ENCODE measurements at places on chromosomes 5 and 9.
A peak's percentile ranks its signal among the peaks of the same experiment; 100 is the strongest.

GRCh38 chr9:37944671-37945481 is 40.9 kb upstream of the SLC25A51 start:
- DNase-seq = peak; percentile 78

GRCh38 chr9:114588651-114589526 is 1.3 kb downstream of the ATP6V1G1 start:
- no peak for DNase-seq

DNA sequence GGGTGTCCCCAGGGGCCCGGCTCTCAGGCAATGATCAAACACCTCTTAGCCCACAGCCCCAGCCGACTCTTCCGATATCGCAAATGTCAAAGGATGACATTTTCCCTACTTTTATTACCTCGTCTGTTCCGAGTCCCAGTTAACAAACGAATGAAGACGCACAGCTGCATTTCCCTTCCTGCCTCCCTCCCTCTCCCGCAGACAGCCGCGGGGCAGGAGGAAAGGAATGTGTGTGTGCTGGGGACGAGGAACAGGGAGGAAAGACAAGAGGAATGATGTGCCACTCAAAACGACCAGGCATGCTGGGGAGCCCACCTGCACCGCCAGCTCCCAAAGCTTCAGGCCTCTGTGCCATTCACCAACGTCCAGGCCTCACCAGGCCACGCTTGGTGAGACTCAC is 125.9 kb upstream of the SARDH start:
- no peak for DNase-seq

GRCh38 chr5:94908889-94909480 is 290.5 kb downstream of the SLF1 start:
- DNase-seq = peak; percentile 56

DNA sequence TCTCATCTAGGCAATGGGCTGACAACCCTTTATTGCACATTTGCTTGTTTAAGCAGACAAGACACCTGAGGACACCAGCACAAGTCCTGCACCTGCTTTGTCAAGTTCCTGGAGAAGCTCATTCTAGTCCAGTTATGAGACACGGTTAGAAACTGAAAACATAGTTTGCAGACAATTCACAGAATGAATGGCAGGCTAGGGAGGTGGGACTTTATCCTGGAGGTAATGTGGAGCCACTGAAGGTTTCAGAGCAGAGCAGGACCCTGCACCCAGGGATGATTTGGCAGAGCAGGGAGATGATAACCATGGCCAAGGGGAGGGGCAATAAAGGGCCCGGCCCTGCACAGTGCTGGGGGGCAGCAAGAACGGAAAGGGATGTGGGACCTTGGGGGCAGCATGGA is 50.7 kb upstream of the SLC25A51 start:
- no peak for DNase-seq

- DNase-seq = peak; percentile 36
Measured at GRCh38 chr5:108481355-108481931, 99.5 kb upstream of the FBXL17 start.

GRCh38 chr5:143393524-143393923 is 10.0 kb downstream of the NR3C1 start:
- no peak for DNase-seq

DNA sequence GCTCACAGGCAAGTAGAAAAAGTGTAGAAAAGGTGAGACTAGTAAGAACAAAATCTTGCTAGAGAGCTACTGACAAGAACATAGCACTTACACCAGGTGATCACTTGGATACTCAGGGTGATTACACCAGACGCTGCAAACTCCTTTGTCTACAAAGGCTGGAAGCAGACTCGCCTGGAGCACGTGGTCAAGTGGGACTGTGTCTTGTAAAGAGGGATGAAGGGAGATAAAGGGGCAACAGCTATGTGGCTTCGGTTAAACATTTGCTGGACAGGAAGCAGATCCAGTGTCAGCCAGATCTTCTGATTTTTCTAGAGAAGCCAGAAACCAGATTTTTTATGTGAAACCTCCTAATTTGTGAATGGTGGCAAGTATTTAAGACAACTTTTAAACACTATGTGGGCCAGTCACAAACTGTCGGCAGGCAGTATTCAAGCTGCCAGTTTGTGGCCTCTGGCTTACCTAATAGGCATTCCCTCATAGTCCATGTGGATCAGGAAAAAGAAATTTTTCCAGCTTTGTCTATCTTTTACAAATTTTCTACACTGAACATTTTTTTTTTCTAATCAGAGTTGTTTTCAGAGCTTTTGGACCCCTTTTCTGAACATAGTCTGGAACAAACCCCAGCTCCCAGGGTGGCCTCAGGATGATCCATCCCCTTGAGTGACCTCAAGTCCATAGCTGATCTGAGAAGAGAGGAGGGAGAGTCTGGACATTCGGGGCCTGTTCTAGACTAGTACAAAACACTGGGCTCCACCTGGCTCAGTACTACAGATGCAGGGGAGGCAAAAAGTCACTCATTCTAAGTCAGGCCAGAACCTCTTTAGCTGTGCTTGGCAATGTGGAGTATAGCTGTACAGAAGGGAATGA is 262.9 kb downstream of the ARRDC3 start:
- no peak for DNase-seq

DNA sequence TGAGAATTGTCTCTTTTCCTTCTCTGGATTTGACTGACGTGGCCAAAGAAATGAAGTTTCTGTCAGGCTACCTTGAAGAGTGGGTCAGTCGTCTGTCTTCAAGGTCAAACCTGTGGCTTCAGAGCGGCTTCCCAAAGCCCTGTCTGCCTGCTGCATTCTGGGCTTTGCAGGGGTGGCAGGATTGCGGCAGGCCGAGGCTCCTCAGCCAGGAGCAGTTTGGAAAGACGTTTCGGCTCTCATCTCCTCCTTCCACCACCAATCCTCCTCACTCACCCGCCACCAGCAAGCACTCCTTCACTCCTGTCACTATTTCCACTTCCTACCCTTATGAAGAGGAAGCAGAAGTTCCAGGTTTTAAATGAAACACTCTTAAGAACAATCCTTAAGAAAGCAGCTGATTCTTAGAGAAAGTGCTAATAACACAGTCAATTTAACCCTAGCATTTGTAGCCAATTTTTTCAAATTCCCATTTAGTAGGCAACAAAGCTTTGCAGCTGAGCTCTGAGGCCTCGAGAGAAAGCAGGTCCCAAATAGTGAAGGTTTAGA is 351.7 kb downstream of the ZNF608 start:
- DNase-seq = no peak

GRCh38 chr9:13911473-13911872 is 402.5 kb downstream of the NFIB start:
- DNase-seq = no peak

- DNase-seq = no peak
Measured at GRCh38 chr9:35835766-35836165, 6.7 kb downstream of the TMEM8B start.

- DNase-seq = no peak
Measured at GRCh38 chr9:89617978-89618377, 13.2 kb downstream of the GADD45G start.

- DNase-seq = no peak
Measured at GRCh38 chr9:2271426-2271825, 256.3 kb downstream of the SMARCA2 start.

DNA sequence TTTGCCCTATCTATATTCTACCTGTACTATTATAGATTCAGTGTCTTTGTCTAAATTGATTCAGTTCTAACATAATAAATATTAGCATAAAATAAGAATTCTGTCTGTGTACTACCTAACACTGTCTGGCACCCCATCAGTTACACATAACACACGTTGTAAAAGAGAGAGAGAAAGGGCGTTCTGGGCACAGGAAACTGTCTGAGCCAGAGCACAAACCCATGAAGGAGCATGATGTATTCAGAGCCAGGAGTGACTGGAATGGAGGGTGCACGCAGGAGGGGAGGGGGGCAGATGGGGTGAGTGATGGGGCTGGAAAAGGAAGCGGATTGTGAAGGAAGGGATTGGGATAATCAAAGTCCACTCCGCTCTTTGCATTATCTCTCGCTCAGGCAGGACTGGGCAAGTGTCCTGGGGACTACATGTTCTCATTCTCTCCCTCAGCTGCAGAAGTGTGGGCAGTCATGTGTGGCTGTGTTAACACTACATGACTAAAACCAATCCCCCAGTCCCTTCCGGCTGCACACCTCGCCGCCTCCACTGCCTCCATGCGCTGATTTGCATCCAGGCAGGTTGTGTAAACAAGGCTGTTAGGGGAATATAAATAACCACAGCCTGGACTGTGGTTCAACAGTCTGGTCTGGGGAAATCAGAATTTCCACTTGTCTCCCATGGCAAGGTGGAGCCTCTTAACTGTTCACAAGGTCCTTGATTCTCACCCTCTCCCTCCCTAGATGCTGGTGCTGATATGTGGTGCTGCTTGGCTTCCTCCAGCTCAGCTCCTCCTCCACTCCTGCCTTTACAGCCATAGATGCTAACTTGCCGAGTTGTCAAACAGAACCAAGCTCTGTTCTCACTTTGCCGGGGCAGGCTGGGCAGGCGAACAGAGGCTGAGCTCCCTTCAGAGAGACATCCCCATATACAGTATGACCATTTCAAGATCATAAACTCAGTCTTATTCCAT is 367.5 kb upstream of the BRINP1 start:
- no peak for DNase-seq

DNA sequence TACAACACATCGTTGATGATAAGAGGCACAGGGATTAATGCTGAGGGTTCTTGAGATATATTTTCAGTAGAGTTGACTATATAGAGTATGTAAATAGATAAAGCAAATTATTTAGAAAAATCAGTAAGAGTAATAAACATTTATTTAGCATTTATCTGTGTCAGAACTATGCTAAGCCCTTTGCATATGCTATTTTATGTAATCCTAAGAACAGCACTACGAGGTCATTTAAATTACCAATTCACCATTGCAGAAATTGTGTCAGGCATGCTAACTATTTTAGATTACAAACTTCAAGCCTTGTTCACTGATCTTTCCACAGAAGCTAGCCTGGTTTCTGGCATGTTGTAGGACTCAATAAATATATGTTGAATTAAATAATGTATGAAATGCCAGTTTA is 20.4 kb upstream of the REEP2 start:
- DNase-seq = no peak

DNA sequence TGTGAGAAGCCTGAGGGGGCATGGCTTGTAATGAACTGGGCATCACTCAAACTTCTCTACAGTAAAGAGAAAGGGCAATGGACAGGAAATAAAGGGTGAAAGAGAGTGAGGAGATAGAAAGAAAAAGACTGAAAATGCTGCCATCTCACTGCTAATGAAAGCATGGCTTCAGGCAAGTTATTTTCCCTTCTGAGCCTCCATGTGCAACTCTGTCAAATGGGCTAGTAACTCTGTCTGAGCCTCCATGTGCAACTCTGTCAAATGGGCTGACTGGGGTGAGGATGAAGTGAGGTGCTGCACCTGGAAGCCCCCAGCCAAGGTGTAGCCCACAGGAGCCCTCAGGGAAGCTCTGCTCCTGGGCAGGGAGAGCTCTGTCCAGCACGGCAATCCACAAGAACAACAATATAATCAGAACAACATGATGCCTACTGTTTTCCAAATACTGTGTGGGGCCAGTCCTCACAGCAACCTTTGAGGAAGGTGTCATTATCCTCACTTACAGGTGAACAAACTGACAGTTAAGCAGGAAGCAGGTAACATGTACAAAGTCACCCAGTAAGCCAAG is 73.8 kb upstream of the XPA start:
- DNase-seq = no peak

- DNase-seq = no peak
Measured at GRCh38 chr5:76209297-76209696, 126.1 kb downstream of the SV2C start.

DNA sequence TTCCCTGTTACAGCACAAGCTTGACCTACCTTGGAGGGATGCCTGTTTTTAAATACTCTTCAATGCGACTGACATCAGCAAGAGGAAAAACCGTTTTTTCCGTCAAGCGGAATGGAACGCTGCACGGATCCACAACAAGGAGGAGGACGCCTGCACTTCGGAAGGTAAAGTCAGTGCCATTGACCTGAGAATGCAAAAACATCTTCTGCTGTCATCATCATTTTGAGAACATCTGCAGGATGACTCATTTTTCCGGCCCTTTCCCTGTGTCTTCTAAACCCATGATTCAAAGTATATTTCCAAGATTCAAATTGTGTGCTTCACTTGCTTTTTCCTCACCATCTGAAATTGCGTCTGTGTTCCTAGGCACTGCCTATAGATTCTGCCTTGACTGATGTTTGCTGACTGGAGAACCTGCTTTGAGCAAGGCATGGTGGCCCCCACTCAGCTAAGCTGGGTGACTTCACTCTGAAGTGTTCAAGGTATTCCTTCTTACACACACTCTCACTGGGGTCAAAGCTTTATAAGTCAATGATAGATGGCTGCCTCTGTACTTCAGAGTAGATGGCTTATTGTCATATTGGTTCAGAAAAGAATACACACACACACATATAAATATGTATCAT is 78.1 kb downstream of the CEMIP2 start:
- DNase-seq = no peak

- DNase-seq = no peak
Measured at GRCh38 chr9:126497660-126498275, 116.0 kb upstream of the LMX1B start.

DNA sequence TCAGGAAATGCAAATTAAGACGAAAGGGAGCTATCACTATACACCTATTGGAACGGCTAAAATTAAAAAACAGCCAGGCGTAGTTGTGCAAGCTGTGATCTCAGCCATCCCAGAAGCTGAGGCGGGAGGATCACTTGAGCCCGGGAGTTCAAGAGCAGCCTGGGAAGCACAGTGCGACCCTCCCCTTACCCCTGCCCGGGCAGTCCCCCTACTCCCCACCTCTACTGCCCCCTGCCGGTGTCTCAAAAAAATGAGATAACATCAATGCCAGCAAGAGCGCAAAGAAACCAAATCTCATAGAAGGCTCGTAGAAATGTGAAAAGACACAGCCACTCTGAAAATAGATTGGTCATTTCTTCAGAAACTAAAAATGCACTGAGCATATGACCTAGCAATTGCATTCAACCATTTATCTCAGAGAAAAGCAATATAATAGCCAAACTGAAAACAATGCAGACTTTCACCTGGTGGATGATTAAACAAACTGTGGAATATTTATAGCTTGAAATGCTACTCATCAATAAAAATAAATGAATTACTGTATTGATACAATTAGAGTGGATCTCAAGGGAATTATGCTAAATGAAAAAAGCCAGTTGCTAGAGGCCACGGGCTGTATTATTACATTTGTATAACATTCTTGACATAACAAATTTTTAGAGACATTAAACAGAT is 20.6 kb downstream of the OR2V2 start:
- DNase-seq = peak; percentile 18

DNA sequence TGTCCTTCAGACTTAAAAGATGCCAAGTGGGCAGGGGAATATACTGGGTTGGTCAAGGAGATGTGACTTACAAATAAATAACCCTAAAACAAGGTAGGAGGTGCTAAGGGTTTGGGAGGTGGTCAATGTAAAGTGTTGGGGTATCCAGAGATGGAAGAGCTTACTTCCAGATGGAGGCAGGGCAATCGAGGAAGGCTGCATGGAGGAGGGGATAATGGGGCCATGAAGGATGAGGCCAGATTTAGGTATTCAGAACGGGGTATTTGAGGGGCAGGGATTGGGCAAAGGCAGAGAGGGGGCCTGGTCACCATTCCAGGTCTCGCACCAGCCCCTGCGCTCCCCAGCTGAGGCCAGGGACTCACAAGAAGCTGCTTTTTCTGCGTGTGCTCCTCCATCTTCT is 57.9 kb upstream of the FBXW11 start:
- no peak for DNase-seq

Data from ACHN (cell line).